Nasal cavity respiratory epithelium epithelial cell of viscerocranial mucosa (primary cell): ENCODE measurements at places on chromosomes 16 and 17. TPM values are rescaled to one million over a fixed set of nuclear protein-coding genes. Genes with fewer than 3 reads are reported as not detected.

Gene SLC16A6
- total RNA-seq = 0.14 and 0.68 TPM in 2 replicates

Gene PRKCA
- total RNA-seq = 1.4 and 3.5 TPM in 2 replicates

Gene HOXB8
- total RNA-seq = not detected in 2 replicates

Gene KRTAP4-16
- total RNA-seq = not detected in 2 replicates

Gene DUSP3
- 42.0 and 63.9 TPM in 2 replicates for total RNA-seq

Gene NT5M
- 1.0 and 1.2 TPM in 2 replicates for total RNA-seq

Gene MAF
- total RNA-seq = 3.8 and 25.4 TPM in 2 replicates

Gene ARHGAP23
- total RNA-seq = 21.2 and 74.5 TPM in 2 replicates

Gene MYCBPAP
- total RNA-seq = under 0.01 and 0.28 TPM in 2 replicates

Gene NXN
- total RNA-seq = 69.7 and 82.2 TPM in 2 replicates

Gene HBZ
- total RNA-seq = not detected in 2 replicates

Gene PRAC2
- total RNA-seq = not detected in 2 replicates

Gene ABI3
- total RNA-seq = 0.14 TPM in 1 of 2 replicates, not detected in the other

Gene MMP15
- total RNA-seq = 11.3 and 29.3 TPM in 2 replicates

Gene CTDNEP1
- 26.3 and 49.0 TPM in 2 replicates for total RNA-seq

Gene TMEM208
- total RNA-seq = 21.4 and 40.7 TPM in 2 replicates

Gene ADGRG3
- 0.07 TPM in 1 of 2 replicates, not detected in the other for total RNA-seq

Gene TPPP3
- under 0.01 and 0.14 TPM in 2 replicates for total RNA-seq

Gene TMC5
- total RNA-seq = 0.34 and 2.3 TPM in 2 replicates

Gene EVPLL
- 1.4 and 2.3 TPM in 2 replicates for total RNA-seq

Gene CHD9NB
- total RNA-seq = 0.68 and 1.1 TPM in 2 replicates

Gene RBFOX1
- total RNA-seq = not detected in 2 replicates
